ENCODE measurements at places on chromosomes 11 and 22.

- DNase-seq = no peak
These were observed 82.0 kb downstream of the KCNJ1 start for GRCh38 chr11:128785141-128785540.

DNA sequence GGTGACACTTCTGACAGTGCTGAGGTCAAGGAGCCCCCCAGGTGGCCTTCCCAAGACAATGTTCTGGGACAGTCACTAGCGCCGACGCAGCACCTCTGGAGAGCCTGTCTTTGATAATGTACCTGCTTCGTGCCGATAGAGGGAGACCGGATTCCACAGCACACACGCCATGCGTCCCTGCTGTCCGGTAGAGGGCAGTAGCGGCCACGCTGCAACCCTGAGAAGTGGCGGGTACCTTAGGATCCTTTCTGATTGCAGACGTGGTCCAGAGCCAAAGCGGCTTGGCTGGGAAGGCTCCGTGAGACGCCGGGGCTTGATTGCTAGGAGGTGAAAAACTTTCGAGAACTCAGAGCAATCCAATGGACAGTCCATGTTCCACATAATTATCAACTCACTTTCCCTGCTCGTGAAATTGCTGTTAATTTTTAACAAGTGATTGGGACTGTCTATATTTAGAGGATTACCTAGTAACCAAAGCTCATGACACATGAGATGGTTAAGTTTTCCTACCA, 11.4 kb upstream of the BARX2 start:
- no peak for DNase-seq

DNA sequence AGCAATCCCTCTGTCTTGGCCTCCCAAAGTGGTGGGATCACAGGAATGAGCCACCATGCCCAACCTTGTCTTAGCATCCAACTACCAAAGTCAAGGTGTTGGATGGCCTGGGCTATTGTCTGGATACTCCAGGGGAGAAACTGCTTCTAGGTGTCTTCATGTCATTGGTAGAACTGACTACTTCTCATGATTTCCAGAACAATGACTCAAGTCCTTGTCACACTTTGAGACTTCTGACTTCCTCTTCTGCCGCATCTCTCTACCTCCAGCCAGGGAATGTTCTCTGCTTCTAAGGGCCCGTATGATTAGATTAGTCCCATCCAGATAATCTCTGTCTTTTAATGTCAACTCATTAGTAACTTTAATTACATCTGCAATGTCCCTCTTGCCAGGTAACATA, 30.6 kb downstream of the APOL6 start:
- no peak for DNase-seq

DNA sequence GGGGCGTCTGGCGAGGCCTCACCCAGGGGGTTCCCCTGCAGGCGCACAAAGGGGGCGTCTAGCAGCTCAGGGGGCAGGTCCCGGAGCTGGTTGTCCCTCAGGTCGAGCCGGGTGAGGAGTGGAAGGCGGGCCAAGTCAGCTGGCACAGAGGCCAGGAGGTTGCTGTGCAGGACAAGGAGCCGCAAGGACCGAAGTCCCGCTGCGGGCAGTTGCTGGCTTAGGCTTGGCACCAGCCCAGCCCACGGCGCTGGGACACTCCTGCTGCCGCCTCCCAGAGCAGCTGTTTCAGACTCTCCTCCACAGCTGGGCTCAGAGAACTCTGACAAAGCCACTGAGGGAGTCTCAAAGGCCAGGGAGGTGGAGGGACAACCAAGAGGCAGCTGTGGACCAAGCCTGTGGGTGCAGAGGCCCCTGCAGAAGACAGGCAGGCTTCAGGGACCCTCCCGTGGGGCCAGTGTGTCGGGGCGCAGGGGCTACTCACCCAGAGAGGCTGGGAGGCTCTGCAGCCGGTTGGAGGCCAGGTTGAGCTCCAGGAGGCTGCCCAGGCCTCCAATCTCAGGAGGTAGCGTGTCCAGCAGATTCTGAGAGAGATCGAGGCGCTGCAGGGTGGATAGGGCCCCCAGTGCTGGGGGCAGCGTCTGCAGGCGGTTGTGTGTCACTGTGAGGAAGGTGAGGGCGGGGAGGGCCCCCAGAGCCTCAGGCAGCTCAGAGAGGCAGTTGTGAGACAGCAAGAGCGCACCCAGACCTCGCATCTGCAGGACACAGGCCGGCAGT, 2.2 kb downstream of the PIDD1 start:
- DNase-seq = no peak

DNA sequence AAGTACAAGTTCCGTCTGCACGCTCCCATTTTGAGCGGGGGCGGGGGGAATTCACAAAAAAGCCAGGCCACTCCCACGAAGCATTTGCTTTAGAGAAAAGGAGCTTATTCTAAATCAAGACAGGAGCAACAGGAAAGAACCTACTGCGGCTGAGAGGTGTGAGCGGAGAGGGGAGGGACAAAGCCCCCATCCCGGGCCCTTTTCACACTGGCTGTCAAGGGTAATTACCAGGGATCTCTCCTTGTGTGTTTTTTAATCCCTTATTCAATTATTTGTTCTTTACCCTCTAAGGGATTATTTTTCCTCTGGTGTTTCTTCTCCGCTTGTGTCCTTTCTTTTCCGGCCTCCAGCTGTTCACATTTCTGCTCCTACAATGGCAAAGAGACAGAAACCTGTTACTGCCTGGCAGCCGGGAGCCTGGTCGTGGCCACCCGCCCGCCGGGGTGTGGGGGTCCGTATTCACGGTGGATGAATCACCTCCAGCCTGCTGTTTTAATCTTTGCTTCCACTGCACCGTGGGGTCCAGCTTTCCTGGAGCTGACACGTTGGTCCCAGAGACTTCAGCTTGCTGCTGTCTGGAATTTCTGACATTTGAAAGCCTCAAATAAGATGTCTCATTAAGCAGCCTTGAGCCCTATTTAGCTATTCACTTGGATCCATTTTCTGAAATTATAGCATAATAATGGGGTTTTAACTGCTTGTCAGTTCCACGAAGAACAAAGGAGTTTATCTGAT, 61.4 kb upstream of the FADD start:
- no peak for DNase-seq

- DNase-seq = no peak
These were observed 165.7 kb downstream of the CADM1 start for GRCh38 chr11:115338476-115338875.

- DNase-seq = no peak
These were observed 5.3 kb downstream of the UBQLN3 start for GRCh38 chr11:5504403-5504921.

DNA sequence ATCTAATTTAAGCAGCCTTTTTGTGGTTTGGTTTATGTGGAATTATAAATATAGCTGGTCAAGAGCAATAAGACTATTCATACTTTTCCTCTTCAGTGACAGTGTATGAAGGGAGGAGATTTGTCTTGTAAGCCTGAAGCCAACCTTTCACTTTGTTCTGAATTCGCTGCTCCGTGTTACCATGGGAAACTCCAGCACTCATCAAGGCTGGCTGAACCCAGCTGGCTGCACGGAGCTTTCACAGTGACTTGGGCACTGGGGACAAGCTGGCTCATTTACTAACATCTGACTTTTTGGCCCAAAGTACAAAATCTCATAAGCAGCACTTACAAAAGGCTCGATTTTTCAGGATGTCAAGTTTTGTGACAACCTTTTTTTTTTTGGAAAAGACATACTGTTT, 120.4 kb upstream of the GRIA4 start:
- DNase-seq = no peak

- no peak for DNase-seq
These were observed 59.3 kb downstream of the SLC1A2 start for GRCh38 chr11:35360055-35360530.

- no peak for DNase-seq
These were observed 66.4 kb downstream of the CTTN start for GRCh38 chr11:70464509-70465361.

DNA sequence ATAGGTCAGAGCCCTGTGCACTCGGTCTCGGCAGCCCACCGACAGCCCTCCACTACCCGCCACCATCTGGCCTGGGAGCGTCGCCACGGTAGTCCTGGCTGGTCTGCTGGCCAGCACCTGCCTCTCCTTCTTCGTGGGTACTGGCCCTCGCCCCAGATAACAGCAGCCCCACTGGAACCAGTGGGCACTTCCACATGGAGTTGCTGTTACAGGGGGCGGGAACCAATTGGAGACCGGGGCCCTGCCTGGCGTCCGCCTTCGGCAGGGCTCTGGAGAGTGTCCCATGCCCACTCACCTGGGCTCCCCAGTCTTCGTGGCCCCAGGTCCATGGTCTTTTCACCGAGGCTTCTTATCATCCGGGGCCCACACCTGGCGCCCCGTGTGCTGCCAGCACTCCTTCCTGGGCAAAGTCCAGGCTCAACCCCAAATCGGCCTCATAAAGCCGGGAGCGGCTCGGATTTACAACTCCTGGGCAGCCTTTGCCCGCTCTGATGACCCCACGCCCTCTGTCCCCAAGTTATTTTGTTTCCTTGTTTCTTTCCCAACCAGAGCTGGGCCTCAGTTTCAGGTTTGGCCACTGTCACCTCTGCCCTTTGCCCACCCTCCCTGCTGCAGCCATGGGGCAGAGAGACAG, 12.9 kb upstream of the EHD1 start:
- DNase-seq = no peak

DNA sequence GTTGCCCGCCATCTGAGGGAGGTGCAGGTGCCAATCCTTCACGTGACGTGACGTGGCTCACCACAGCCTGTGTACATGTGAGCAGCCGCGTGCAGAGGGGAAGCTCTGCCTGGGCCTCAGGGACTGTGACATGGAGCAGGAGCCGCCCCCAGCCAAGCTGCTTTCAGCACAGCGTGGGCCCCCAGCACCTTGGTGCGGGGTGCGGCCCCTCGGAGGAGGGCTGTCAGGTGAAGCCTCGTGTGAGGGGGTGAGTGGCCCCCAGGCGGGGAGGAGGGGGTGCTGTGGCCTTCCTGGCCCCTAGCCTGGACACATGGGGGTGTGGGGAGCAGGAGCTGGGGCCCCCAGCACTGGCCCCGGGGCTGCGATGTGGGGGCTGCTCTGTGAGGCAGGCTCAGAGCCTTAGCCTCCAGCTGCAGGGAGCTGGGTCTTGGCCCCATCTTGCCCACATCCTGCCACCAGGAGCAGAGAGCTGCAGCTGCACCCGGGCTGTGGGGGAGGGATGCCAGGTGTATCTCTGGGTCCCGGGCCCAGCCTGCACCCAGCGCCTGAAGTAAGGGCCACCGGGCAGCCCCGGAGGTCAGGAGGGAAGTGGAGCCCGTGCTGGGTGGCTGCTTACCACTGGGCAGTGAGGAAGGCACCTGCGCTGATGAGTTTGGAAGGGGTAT, at the start of gene ADORA2A:
ADORA2A (plus strand) TSS at position 100 of the 665 bp plus-strand sequence. CDS start 5,806 bp downstream, outside the sequence.
- DNase-seq = no peak

DNA sequence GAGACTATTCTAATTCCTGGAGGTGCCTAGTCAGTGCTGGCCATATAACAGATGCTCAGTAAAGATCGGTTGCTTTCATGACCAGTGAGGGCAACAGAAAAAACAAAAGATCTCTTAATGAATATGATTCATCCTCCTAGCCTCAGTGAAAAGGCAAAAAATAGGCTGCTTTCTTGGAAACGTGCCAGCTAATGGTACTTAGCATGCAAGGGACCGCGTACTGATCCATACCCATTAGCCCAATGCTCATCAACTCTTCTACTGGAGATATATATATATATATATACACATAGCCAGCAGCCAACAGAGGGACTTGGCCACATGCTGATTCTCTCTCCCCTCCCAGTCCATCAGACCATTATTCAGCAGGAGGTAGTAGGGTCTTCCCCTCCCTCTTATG, 320.4 kb downstream of the KIRREL3 start:
- DNase-seq = no peak

- DNase-seq = no peak
These were observed 23.8 kb downstream of the LRP4 start for GRCh38 chr11:46894506-46894905.

DNA sequence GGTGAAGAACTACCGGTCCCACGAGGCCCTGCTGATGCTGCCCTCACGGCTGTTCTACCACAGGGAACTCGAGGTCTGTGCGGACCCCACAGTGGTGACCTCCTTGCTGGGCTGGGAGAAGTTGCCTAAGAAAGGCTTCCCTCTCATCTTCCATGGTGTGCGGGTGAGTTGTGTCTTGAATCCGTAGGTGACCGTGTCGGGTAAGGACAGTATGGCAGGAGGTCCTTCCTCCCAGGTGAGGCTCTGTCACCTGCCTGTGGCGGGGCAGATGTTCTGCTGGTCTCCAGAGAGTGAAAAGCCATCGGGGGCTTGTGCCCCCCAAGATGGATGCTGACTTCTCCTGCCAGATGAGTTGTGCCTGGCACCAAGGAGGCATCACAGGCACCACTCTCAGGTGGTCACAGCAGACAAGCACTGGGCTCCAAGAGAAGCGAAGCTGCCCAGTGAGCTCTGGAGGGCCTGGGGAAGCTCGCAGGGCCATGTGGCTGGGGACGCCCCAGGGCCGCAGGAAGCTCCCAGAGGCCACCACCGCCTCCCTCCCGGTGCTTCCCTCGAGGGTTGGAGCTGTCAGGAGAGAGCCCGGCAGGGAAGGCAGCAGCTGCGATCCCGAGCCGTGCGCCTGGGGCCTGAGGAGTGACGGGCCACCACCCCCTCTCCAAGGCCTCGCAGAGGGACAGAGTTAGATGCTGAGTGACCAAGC, 17.3 kb upstream of the PANX2 start:
- DNase-seq = no peak

GRCh38 chr22:23126165-23127054, 15.4 kb downstream of the RSPH14 start:
- no peak for DNase-seq

GRCh38 chr11:9280655-9281301, 15.6 kb upstream of the DENND5A start:
- DNase-seq = no peak

DNA sequence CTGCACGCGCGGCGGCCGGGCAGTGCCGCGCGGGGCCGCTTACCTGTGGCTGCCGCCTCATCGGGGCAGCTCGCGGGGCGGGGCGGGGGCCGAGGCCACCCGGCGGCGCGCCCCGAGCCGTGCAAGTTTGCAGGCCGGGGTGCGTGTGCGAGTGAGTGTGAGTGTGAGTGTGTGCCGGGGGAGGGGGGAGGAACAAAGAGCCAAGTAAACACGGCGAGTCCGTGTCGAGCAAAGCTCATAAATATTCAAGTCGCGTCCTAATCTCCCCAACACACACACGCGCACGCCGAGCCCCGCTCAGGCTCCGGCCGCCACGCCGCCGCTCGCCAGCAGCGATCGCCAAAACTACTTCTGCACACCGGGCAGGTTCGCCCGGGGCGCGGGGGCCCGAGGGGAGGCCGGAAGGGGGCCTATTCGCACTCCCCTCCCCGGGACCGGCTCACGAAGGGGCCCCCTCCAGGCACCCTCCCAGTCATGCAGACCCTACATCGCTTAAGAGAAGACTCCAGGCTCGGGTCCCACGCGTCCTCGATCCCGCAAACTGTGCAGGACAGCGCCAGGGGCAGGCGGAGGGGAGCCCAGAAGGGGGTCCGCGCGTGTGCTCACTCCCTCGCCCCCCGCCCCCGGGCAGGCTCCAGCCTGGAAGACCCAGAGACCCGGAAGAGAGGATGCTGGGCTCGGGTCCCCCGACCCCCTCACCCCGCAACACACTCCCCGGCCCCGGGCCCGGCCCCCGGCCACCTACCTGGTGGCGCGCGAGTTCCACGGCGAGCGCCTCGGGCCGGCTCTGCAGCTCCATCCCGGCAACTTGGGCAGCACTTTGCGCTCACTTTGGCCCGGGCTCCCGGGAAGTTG, 827 bp downstream of the PHF21B start:
- DNase-seq = no peak

DNA sequence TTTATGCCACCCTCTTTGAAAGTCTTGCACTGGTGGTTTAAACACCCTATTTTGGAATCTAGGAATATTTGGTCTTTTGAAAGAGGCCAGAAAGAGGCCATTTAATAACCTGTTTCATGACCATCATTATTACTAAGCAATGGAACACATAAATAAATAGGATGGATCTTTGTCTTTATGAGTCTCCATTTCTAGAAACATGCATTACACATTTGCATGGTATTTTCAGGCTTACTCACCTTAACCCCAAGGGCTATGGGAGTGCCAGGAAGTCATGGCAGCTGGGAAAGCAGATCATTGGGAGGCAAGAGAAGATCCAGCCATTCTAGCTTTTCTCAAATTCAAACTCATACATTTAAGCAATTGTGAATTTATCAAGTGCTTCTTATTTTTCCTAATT, 185.8 kb upstream of the POU2AF2 start:
- no peak for DNase-seq
